A549 (cell line): ENCODE measurements at places on chromosomes 11 and 22. TPM values are rescaled to one million over a fixed set of nuclear protein-coding genes. Genes with fewer than 3 reads are reported as not detected.

The NXPE1 gene
- polyA plus RNA-seq = not detected in 3 replicates

The MMP1 gene
- 0.06 TPM in 1 of 3 replicates, not detected in the others for polyA plus RNA-seq

The ZNHIT2 gene
- 12.4 to 14.0 TPM (median 13.5 TPM) in 3 replicates for polyA plus RNA-seq

The PHF21B gene
- polyA plus RNA-seq = 0.50 to 0.89 TPM (median 0.86 TPM) in 3 replicates

The APOL6 gene
- 1.3 to 1.9 TPM (median 1.8 TPM) in 3 replicates for polyA plus RNA-seq

GRCh38 chr11:7591987-7592386 lies 78.2 kb downstream of the PPFIBP2 start:
- no peak for DNase-seq

DNA sequence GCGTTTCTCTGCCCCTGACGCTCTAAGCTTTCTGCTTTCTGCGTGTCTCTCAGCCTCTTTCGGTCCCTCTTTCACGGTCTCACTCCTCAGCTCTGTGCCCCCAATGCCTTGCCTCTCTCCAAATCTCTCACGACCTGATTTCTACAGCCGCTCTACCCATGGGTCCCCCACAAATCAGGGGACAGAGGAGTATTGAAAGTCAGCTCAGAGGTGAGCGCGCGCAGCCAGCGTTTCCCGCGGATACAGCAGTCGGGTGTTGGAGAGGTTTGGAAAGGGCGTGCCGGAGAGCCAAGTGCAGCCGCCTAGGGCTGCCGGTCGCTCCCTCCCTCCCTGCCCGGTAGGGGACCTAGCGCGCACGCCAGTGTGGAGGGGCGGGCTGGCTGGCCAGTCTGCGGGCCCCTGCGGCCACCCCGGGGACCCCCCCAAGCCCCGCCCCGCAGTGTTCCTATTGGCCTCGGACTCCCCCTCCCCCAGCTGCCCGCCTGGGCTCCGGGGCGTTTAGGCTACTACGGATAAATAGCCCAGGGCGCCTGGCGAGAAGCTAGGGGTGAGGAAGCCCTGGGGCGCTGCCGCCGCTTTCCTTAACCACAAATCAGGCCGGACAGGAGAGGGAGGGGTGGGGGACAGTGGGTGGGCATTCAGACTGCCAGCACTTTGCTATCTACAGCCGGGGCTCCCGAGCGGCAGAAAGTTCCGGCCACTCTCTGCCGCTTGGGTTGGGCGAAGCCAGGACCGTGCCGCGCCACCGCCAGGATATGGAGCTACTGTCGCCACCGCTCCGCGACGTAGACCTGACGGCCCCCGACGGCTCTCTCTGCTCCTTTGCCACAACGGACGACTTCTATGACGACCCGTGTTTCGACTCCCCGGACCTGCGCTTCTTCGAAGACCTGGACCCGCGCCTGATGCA lies at the start of gene MYOD1:
Gene MYOD1 (plus strand): TSS at position 544 of the 910 bp plus-strand sequence. CDS start 212 bp downstream, at position 756.
- DNase-seq = no peak

- no peak for DNase-seq
These were observed 26.0 kb downstream of the OSBPL5 start for GRCh38 chr11:3139086-3139440.

DNA sequence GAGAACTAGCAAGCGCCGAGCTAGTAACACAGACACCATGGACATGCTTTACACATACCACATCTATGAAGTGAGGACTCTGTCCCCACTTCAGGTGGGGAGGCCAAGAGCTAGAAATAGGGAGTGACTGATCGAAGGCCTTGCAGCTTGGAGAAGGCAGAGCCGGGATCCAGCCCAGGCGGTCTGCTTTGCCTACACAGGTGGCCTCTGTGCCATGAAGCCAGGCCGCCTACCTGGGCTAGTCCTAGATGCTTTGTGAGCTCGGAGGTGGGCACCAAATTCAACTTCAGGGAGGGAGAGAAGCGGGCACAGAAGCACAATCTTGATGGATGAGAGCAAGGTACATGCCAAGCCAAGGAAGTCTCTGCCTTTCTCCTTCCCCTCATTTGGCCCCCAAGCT lies 117.2 kb downstream of the TIMP3 start:
- no peak for DNase-seq

DNA sequence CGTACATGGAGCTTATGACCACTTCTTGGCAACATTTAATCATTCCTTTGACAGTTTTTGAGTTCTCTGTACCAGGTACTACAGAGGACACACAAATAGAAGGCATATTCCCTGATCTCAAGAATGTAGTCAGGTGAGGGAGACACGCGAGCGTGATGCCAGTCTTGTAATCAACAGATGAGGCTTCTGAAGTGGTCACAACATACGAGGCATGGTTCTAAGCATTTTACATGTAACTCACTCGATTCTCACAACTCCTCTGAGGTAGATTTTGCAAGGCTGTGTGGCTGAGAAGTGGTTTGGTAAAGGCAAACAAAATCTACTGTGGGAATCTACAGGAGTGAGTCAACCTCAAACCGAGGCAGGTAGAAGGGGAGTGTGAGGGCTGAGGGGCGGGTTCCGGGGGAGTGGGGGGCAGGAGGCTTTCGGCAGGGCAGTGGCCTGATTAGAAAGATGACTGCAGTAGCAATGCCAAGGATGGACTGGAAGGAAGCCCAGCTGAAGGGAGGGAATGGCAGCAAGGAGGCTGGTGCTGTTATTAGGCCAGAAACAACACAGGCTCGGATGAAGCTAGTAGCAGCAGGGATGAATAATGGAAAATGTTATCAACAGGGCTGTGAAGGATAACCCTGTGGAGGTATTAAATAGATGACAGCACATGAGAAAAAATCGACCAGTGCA lies 63.8 kb downstream of the ST14 start:
- no peak for DNase-seq

- DNase-seq = no peak
These were observed 123.4 kb upstream of the CSNK2A3 start for GRCh38 chr11:11476499-11476898.

GRCh38 chr11:124190298-124191139 lies 7.4 kb downstream of the OR10D3 start:
- no peak for DNase-seq

- DNase-seq = no peak
These were observed 53.3 kb downstream of the PPFIA1 start for GRCh38 chr11:70323806-70324205.

DNA sequence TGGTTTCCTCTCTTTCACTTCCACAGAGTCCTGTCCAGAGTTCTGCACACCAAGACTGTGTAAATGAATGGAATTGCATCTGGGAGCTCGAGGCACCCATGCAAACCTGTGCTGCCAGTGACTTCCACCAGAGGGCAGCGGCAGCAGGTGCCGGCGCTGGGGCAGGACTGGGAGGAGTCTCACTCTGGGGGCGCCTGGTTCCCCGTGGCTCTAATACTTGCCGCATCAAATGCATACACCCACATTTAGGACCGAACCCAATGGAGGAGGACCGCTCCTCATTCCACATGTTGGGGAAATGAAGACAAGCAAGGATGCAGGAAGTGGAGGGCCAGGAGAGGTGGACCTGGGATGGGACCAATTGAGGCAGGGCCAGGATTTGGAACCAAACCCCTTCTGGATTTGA lies 1.1 kb upstream of the CD6 start:
- DNase-seq = peak; percentile 38

DNA sequence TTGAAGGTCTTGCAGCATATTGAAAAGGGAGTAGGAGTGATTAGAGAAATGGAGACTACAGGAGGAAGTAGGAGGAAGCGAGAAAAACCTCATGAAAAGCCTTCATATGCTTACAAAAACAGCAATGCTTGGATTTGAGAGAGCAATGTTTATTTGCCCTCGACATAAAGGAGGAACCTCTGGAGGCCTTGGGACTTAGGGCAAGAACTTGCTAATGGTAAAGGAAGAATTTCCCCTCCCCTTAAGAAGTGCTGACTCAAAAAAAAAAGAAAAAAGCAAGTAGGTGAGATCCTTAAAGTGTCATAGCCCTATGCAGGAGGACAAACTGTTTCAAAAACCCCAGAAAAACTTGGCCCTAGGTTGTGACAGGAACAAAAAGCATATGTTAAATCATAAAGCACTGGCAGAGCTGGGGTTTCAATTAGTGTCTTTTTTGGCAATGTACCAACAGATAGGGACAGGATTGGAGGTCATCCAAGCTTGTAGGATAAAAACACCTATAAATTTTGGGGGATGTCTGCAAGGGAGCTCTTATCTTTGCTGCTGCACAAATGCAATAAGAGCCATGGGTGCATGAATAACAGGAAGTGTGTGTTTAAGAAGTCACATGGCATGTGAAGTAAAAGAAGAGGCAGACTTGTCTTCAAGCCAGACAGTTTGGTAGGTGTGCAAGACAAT lies 4.9 kb downstream of the GLYAT start:
- no peak for DNase-seq

DNA sequence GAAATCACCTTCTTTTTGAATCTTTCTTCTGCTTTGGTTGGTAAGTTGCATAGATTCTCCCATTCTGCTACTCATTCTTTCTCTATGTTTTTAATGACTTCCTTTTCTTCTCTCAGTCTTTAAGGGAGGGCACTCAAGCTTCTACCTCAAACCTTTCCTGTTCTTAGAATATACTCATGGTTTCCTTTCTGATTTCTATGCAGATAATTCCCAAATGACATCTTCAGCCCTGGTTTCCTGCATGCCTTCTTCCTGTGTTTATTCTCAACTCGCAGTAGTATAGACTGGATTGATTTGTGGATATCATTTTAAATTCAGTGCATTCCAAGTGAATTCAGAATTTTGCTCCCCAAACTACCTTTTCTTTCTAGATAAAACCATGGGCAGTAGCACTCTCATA lies 803.6 kb downstream of the METTL15 start:
- no peak for DNase-seq

- no peak for DNase-seq
These were observed 16.8 kb upstream of the SLC22A8 start for GRCh38 chr11:63032457-63032856.

- DNase-seq = peak; percentile 8
These were observed 136.3 kb downstream of the PKNOX2 start for GRCh38 chr11:125300791-125301218.

DNA sequence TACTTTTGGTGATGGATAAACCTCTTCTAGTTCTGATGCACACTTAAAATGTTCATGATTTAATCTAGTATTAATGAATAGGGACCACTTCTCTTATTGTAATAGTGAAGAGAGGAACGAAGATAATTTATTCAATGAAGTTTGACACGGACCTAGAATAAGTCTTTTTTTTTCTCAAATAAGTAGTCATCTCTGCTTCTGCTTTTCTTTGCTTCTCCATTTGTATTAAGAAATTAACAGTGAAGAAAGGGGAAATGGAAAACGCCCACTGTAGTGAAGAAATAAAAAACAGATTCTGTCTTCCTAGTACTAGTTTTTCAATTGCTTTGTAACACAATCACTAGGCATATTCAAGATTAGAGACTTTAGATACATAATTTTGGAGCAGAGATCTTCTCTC lies 73.0 kb downstream of the CD44 start:
- DNase-seq = no peak

DNA sequence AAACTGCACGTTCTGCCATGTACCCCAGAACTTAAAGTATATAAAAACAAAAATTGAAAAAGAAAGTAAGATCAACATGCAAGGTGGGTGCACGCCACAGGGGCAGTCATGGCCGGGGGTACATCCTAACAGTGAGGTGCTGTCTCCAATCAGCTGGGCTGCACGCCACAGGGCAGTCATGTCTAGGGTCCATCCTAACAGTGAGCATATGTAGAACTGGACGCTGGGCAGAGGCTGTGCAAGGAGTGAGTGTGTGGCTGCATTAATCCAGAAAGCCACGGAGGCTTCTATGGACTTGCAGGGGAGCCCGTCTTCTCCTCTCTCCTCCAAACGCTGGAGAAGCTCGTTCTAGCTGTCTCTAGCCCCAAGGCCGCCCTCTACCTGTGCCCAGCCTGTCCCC lies 1105.0 kb downstream of the BRD1 start:
- no peak for DNase-seq
